Activated naive CD8-positive, alpha-beta T cell treated with anti-CD3 and anti-CD28 coated beads, Interleukin-2, amount 50 U/mL, for 24 hours (primary cell): ENCODE measurements at places on chromosomes 6 and 20.
A peak's percentile ranks its signal among the peaks of the same experiment; 100 is the strongest.

DNA sequence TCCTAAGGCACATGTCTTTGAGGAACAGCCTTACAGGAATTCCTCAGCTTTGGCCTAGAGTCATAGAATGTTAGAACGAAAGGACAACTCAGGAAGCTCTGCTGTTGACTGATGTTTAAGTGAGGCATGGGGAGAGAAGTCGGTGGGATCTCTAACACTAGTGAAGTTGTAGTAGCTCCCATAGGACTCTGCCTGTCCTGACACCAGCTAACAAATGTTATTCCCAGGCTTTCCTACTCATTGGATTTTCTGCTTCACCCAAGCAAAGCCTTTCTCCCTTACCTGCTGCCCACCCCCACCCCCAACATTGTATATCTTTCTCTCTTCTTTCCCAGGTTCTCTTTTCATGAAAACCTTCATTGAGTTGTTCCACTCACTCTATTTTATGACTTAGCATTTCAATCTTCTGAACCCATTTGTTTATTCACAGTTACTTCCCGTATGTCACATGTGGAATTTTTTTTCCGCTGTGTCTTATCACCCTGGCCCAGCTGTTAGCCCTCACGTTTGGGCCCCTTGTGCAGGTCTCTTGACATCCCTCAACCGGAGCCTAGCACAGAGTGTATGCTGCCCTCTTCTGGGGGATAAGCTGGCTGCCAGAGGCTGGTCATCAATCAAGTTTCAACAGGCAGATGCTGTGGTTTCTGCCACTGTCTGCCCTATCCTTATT, 39.2 kb upstream of the RNF8 start:
- peaks cover 6% of the 10 kb centered on the region for H3K36me3 ChIP-seq
- no peaks in the 10 kb centered on the region for H3K27me3 ChIP-seq
- H3K27ac ChIP-seq: no peak overlapping the region
- DNase-seq: peak; percentile 36
- peaks cover 2% of the 10 kb centered on the region for H3K4me1 ChIP-seq
- no peak overlapping the region for H3K4me3 ChIP-seq

DNA sequence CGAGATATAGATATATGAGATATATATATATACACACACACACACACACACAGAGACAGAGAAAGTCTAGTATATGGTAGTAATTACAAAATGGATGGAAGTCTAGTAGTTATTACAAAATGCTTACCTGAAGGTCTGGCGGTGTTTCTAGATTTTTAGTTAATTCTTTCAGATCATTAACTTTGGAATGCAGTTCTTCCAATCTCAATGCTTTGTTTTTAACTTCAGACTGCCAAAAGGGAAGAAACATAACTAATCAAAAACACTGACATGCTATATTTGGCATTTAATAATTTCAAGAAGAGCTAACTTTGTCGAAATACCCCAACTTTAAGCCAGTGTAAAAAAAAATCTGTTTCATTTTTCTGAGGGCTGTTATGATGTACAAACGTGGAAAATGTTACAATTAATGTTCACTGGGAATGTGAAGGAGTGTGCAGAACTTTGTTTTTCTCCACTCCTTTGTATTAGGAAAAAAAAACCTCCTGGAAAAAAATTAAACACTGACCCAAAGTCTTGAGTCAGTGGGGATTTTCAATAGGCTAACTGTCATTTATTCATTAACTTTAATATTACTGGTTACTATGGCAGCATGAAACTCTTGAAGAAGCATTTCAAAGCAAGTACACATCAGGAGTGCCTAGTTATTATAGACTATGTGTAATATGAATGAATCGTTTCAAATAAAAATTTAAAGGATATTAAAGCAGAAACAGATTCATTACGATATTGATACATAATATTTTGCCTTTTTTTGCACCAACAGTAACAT, 232.9 kb downstream of the SYNE1 start:
- no peak overlapping the region for H3K4me3 ChIP-seq
- no peaks in the 10 kb centered on the region for H3K36me3 ChIP-seq
- peaks cover 2% of the 10 kb centered on the region for H3K27me3 ChIP-seq
- H3K27ac ChIP-seq: no peak overlapping the region
- DNase-seq: no peak

DNA sequence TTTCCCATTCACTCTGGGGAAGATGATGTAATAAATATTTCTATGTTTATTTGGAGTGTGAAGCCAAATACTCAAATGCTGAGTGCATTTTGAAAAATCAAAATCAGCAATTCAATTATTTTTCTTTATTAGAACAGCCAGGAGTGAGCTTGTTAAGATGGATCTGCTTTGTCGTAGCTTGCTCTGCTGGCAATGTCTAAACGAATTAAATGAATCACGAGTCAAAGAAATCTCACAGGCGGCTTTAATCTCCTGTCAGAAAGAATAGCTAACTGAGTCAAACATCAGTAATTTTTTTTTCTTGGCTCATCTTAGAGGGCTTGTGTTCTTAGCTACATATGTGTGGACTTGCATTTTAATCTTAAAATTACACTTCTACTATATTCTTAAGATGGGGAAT, 100.2 kb upstream of the HMGN3 start:
- H3K36me3 ChIP-seq: no peaks in the 10 kb centered on the region
- H3K4me3 ChIP-seq: no peak overlapping the region
- peaks cover 27% of the 10 kb centered on the region for H3K4me1 ChIP-seq
- peaks cover 17% of the 10 kb centered on the region for H3K27me3 ChIP-seq
- H3K27ac ChIP-seq: peak overlapping the region; percentile 10

DNA sequence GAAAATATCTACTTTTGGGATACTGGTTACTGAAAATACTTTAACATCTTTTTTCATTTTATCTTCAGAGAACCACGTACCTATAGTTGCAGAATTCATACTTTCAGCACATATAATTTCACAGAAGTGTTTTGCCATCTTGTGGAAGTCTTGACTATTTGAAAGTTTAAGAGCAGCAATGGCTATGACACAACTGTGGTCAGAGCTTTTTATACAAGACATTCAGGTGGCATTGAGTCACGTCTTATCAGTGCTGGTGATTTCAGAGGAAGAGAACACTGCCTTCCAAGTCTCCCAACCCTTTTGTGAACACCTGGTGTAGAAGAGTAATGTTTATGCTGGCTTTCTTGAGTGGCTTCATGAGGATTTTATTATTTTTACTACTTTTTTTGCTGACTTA, 171.6 kb downstream of the ARID1B start:
- peaks cover 58% of the 10 kb centered on the region for H3K4me1 ChIP-seq
- H3K4me3 ChIP-seq: no peak overlapping the region
- H3K36me3 ChIP-seq: peaks cover 2% of the 10 kb centered on the region
- DNase-seq: no peak

- no peak overlapping the region for H3K27ac ChIP-seq
- H3K4me1 ChIP-seq: no peaks in the 10 kb centered on the region
- H3K27me3 ChIP-seq: peaks cover 2% of the 10 kb centered on the region
- DNase-seq: no peak
- H3K4me3 ChIP-seq: no peak overlapping the region
- no peaks in the 10 kb centered on the region for H3K36me3 ChIP-seq
Observed at GRCh38 chr6:122302067-122302466, 97.4 kb upstream of the HSF2 start.

- no peak overlapping the region for H3K4me3 ChIP-seq
- DNase-seq: no peak
Observed at GRCh38 chr20:63737695-63737944, 1.2 kb downstream of the LIME1 start.

- H3K27ac ChIP-seq: no peak overlapping the region
- no peak overlapping the region for H3K4me3 ChIP-seq
- H3K27me3 ChIP-seq: no peaks in the 10 kb centered on the region
- no peaks in the 10 kb centered on the region for H3K4me1 ChIP-seq
- no peak for DNase-seq
- H3K36me3 ChIP-seq: no peaks in the 10 kb centered on the region
Observed at GRCh38 chr6:82063574-82063973, 184.0 kb downstream of the IBTK start.

DNA sequence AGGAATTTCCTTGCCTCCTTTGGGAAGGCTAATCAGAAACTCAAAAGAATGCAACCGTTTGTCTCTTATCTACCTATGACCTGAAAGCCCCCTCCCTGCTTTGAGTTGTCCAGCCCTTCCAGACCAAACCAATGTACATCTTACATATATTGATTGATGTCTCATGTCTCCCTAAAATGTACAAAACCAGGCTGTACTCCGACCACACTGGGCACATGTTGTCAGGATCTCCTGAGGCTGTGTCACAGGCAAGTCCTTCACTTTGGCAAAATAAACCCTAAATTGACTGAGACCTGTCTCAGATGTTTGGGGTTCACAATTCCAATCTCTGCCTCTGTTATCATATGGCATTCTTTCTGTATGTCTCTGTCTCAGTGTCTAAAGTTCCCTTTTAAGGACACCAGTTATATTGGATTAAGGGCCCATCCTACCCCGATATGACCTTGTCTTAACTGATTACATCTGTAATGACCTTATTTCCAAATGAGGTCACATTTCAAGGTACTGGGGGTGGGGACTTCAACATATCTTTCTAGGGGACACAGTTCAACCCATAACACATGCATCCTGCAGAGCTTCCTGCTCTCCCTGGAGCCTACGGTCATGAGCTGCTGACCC, 513.5 kb upstream of the JARID2 start:
- no peaks in the 10 kb centered on the region for H3K27me3 ChIP-seq
- peak overlapping the region; percentile 66 for H3K4me3 ChIP-seq
- peak overlapping the region; percentile 97 for H3K27ac ChIP-seq
- peaks cover 100% of the 10 kb centered on the region for H3K4me1 ChIP-seq
- peaks cover 19% of the 10 kb centered on the region for H3K36me3 ChIP-seq

DNA sequence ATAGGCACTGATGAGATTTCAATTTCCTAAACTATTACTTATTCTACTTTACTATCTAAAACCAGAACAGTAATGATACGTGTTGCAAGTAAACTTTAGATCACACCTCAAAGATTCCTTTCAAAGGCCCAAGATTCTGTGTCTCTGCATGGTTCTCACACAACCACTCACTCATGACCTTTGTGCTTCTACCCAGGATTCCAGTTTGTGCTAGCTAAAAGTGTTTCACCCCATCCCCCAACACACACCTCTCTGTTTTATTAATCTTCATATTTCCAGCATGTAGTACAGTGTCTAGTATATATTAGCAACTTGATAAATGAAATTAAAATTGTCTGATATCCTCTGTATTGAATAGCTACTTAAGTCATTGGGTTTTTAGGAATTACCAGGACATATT, 8.8 kb upstream of the SH3BGRL2 start:
- no peak overlapping the region for H3K27ac ChIP-seq
- no peaks in the 10 kb centered on the region for H3K36me3 ChIP-seq
- DNase-seq: no peak

DNA sequence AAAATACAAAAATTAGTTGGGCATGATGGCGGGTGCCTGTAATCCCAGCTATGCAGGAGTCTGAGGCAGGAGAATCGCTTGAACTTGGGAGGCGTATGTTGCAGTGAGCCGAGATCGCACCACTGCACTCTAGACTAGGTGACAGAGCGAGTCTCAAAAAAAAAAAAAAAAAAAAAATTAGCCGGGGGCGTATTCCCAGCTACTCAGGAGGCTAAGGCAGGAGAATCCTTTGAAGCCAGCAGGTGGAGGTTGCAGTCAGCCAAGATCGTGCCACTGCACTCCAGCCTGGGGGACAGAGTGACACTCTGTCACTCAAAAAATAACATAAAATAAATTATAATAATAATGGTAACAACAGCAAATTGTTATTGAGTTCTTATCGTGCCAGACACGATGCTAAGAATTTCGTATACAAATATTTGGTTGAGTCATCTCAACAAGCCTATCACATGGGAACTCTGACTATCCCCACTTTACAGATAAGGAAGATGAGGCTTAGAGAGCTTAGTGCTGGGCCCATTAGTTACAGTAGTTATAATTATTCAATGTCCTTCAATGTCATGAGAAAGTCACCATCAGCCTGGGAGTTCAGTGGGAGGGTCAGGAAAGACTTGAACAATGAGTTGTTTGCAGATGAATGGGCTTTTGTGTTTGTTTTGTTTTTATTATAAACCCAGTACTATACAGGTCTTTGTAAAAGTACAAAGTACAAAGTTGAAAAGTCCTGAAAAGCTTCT, 19.4 kb downstream of the C6orf15 start:
- H3K27me3 ChIP-seq: no peaks in the 10 kb centered on the region
- H3K27ac ChIP-seq: no peak overlapping the region
- peaks cover 37% of the 10 kb centered on the region for H3K4me1 ChIP-seq
- no peak for DNase-seq

GRCh38 chr6:22828179-22829062, 259.1 kb downstream of the HDGFL1 start:
- no peaks in the 10 kb centered on the region for H3K36me3 ChIP-seq
- no peak overlapping the region for H3K27ac ChIP-seq
- no peaks in the 10 kb centered on the region for H3K4me1 ChIP-seq
- H3K27me3 ChIP-seq: no peaks in the 10 kb centered on the region

DNA sequence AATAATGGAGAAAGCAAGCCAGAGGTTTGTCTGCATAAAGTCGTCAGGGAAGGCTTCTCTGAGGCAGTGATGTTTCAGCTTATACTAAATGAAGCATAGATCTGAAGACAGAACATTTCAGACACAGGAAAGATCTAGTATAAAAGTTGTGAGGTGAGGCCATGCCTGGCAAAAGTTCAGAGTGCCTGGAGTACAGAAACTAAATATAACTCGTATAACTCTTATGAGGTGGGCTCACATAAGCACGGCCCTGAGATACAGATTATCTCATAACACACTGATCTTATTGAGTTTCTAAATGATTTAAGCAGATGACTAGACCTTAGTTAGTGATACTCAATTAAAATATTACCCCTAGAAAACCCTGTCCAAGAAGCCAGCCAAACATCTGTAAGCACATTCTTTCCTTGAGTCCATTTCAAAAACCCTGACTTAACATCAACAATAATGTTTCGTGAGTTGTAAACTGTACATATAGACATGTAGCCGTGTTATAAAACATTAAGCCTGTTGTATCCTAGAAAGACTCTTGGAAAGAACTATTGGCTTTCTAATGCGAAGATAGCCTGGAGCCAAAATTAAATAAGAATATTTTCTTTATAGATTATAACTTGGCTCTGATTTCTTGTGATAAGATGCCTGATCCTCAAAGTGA, 667.6 kb downstream of the TENT5A start:
- H3K36me3 ChIP-seq: no peaks in the 10 kb centered on the region
- H3K27ac ChIP-seq: no peak overlapping the region
- no peak overlapping the region for H3K4me3 ChIP-seq
- no peak for DNase-seq

GRCh38 chr20:45179166-45179565, 4.5 kb downstream of the PI3 start:
- no peak overlapping the region for H3K4me3 ChIP-seq
- peaks cover 4% of the 10 kb centered on the region for H3K27me3 ChIP-seq
- DNase-seq: no peak
- no peaks in the 10 kb centered on the region for H3K36me3 ChIP-seq

- H3K4me1 ChIP-seq: peaks cover 23% of the 10 kb centered on the region
- DNase-seq: peak; percentile 28
- no peaks in the 10 kb centered on the region for H3K27me3 ChIP-seq
- H3K4me3 ChIP-seq: no peak overlapping the region
Observed at GRCh38 chr20:37992802-37993409, 40.4 kb downstream of the TTI1 start.
